ENCODE measurements at places on chromosomes 6 and 20.

DNA sequence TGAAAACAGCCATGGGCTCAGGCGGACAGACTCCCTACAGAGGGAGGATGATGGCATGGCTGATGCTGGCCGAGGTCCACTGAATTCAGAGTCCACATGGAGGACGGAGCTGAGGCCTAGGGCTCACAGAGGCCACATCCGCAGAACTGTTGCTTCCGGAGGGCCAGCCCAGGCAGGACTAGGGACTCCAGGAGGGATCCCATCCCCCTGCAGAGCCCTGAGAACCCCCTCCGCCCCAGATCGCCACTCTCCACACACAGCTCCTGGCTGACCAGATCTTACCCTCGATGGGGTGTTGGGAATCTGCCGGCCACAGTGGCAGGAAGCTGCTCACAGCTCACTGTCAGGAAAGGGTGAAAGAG is 399.2 kb downstream of the TAF4 start:
- DNase-seq, result no peak

DNA sequence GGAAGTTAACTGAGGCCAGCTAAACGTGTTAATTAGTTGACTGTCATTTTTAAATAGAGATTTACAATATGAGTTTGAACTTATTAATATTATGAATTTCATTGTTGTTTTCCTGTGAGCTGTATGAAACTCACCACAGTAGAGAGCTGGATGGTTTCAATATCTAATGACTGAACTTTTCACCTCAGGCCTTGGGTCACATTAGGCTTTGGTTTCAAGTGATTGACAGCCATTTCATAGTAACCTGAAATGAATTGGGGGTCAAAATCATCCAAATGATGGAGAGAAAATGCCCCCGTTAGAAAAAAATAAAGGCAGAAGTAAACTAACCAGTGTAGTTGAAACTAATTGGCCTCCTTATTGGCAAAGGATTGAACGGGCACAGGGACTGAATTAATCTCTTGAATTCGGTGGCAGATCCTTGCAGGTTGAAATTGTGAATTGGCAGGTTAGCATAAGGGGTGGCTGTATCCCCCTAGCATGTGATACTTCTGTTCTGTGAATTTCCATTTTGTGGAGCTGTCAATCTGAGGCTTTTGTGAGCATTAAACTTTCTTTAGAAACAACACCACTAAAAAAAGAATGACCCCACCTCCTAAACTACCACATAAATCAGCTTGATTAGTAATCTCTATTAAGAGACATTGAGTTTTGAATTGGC is 155.1 kb upstream of the MMS22L start:
- DNase-seq, result no peak

DNA sequence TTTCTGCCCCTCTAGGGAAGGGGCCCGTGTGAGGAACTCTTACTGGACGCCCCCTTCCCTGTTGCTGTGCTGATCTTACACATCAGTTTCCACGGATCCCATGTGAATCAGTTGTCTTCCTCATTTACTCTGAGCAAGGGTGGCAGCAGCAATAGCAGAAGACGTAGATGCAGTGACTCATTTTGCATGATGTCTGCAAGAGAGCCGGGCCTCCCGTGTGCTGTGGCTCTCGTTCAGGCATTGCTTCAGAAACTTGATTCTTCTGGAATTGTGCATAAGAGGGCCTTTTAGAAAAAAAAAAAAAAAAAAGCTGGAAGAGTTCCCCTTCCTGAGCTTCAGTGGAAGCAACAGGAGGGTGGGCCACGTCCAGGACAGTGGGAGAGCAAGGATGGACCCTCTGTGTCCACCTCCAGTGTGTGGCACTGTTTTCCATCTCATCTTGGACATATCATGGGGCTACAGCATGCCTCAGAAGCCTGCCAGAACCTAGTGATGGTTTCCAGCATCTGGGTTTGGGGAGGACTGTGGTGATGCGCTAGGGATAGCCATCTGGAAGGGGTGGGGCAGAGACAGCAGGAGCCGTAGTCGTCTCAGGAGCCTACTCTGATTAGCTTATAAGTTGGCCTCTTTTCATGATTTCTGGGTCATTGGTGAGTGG is 62.1 kb downstream of the FOXO3 start:
- DNase-seq, result no peak

GRCh38 chr6:4486568-4487315 is 289.5 kb upstream of the CDYL start:
- DNase-seq, result no peak

- no peak for DNase-seq
Observed at GRCh38 chr20:49245921-49246740, 26.9 kb downstream of the DDX27 start.

- no peak for DNase-seq
Observed at GRCh38 chr6:22071270-22072041, 225.4 kb downstream of the PRL start.

DNA sequence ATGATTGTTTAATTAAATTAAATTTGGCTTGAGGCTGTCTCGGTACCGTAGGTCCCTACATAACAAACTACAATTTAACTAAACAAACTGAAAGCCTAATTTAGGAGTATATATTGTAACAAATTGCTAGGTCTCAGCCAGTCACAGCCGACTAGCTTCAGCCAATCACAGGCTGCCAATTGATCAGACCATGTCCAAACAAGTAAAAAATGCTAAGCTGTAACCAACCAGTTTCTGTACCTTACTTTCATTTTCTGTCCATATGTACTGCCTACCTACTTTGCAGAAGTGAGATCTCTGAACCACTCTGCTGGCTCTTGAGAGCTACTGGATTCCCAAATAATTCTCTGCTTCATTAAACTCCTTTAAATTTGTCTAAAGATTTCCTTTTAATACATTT is 648.0 kb upstream of the GJE1 start:
- no peak for DNase-seq

GRCh38 chr20:23492292-23492691 is 1.4 kb downstream of the CST8 start:
- no peak for DNase-seq

- no peak for DNase-seq
Observed at GRCh38 chr6:8627085-8627861, 191.9 kb upstream of the SLC35B3 start.

- no peak for DNase-seq
Observed at GRCh38 chr20:19552221-19553180, 205.6 kb upstream of the RIN2 start.

- DNase-seq, result no peak
Observed at GRCh38 chr6:113696960-113697359, 160.2 kb upstream of the MARCKS start.

DNA sequence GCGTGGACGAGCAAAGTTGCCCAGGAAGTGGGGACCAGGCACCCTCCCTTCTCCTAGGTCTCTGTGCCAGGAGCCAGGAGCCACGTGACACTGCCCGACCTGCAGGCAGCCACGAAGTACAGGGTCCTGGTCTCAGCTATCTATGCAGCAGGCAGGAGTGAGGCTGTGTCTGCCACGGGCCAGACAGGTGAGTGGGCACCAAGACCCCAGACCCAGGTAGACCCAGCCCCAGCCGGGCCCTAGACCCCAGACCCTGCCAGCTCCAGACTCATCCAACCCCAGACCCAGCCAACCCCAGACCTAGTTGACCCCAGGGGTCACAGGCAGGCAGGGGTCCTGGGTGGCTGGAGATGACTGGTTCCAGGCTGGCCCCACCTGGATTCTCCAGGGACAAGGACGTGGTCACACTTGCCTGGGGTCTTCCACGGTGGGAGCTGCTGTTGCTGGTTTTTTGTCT is 21.1 kb downstream of the COL20A1 start:
- no peak for DNase-seq

DNA sequence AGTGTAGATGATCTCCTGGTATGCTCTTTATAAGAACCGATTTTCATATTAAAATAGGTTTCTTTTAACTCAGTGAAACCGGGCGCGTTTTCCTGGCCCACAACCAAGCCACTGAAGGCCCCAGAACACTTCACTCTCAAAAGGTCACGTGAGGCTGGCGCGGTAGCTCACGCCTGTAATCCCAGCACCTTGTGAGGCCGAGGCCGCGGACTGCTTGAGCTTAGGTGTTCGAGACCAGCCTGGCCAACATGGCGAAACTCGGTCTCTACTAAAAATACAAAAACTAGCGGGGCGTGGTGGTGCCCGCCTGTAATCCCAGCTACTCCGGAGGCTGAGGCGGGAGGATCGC is 402 bp upstream of the TAF8 start:
- no peak for DNase-seq

DNA sequence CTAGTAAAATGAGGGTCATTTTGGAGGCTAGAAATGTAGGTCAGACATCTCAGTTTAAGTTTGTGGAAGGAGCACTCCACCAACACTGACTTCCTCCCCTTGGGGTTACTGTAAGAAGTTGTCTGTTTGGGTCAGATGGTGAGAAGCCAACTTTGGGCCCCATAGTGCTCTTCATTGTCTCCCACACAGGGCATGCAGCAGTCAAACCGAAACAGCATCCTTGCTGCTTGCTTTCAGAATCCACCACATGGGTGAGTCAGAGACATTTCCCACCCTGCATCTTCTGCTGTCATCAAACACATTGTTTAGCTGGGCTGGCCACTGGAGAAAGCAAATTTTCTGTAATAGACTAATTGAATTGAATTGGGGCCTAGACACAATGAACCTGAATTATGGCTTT is 16.8 kb downstream of the IL17F start:
- DNase-seq, result no peak

DNA sequence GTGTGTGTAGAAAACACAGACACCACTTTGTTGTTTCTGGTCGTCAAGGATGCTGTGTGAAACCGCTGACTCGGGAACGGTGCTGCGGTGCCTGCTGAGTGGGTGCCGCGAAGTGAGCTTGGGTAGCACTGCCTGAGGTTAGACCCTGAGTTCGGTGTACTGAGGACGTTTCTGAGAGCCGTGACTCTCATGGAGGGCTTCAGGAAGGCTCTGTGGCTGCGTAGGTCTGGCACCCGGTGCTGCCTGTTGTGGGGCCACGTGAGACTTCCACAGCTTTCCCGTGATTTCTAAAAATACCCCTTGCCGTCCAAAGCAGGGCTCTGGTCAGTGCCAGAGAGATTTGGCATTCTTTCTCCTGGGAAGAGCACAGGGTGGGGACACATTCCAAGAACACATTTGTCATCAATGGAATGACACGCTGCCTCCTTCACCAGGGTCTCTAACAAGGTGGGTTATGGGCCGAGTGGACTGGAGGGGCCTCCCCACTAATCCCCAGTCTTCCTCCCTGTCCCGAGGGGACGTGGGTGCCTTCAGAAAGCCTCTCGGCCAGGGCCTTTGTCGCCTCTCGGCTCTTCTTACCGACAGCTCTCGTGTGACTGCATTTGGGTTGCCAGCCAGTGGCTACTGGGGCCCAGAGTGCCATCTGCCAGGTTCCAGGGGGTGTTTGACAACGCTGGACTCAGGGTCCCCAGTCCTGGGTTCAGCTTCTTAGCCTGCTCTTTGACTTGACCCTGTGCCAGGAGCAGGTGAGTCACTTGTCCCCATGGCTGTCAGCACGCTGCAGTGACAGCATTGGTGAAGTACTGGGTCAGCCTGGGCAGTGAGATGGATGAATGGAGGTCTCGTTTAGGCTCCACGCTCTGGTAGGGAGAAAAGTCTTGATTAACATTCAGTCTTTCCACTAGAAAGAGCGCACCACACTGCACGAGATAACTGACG is 62.2 kb downstream of the SYNJ2 start:
- DNase-seq, result no peak

- no peak for DNase-seq
Observed at GRCh38 chr6:105430685-105431084, 27.8 kb upstream of the PREP start.

- DNase-seq, result no peak
Observed at GRCh38 chr6:144855812-144856531, 570.8 kb downstream of the UTRN start.

GRCh38 chr20:48060841-48061720 is 275.8 kb upstream of the SULF2 start:
- DNase-seq, result no peak

GRCh38 chr20:39985271-39985827 is 703.7 kb downstream of the MAFB start:
- no peak for DNase-seq

DNA sequence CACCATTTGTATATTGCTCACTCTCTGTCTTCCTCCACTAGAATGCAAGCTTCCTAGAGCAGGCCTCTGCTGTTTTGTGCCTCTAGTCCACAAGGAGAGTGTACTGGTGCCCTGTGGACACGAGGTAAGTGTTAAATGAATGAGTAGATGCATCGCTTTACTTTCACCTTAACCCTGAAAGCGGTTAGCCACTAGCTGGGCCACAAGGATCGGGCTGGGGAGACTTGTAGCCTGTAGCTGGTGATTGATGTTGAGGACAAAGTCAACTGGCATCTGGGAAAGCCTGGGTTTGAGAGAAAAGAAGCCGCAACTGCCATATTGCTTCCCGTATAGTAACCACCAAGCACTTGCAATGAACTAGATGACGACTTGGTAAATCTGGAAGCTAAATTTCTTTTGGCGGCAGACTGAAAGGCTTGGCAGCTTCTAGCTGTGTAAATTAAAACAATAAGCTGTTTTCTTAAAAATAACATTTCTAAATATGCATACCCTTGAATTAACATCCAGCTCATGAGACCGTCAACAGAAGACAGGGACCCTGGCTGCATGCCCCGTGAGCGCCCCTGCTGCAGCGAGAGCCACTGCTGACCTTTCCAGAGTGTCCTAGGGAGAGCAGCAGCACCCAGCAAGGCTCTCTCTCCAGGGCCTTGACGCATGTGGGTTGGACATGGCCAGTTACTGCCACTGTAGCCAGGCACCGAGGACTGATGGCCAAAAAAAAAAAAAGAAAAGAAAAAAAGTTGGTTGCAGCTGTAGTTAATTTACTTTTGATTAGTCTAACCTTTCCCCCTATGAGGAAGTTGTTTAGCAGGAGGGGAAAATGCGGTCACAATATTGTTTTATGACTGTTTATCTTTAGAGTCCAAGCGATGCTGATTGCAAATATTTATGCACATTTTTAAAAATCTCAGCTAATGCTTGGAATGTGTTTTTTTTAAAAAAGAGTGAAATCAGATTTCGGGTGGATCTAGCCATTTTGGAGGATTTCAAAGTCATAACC is 315.1 kb downstream of the TFAP2C start:
- DNase-seq, result no peak

DNA sequence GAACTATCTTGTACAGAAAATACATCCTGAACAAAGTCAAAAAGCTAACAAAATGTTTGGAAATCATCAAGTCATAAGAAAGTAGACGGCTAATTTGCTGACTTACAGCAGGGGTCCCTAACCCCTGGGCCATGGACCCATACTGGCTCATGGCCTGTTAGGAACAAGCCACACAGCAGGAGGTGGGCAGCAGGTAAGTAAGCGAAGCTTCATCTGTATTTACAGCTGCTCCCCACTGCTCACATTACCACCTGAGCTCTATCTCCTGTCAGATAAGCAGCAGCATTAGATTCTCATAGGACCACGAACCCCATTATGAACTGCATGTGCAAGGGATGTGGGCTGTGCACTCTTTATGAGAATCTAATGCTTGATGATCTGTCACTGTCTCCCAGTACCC is 115.5 kb downstream of the CDK19 start:
- no peak for DNase-seq
